Muscle of arm (tissue), 14 donors: ENCODE measurements at places on chromosomes 11 and 22.

DNA sequence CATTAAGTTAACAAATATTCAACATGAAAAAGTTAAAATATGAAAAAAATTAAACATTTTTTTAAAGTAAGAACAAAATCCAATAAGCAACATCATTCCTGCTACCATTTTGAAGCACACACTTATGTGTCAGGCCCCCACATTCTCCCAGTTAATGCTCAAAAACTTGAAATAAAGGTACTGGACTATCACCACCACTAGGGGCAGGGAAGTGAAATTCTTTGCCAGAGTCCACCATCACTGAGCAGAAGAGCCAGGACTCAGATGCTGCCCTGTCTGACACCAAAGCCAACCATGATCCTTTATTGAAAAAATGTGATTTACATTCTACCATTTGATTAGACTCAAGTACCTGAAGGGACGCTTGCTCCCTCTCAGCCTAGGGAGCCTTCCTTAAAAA lies 39.1 kb downstream of the PITPNB start:
- no peak for DNase-seq

DNA sequence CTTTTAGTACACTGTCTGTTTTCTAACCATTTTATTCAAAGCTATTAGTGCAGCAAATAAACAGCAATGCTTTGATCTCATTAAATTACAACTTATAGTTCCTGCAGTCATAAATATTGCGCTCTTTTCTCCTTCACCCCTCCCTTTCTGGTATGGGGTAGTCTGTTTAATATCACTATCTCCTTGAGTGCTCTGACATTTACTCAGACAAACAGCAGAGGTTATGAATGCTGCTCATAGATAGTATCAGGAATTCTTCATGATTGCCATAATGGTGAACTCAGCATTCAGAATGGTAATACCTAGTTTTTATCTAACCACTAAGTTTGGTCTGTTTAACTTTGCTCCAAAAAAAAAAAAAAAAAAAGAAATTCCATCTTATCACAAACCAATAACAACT lies 87.4 kb downstream of the EIF3M start:
- no peak for DNase-seq

GRCh38 chr22:36304429-36304828 lies 51.5 kb downstream of the APOL1 start:
- no peak for DNase-seq

DNA sequence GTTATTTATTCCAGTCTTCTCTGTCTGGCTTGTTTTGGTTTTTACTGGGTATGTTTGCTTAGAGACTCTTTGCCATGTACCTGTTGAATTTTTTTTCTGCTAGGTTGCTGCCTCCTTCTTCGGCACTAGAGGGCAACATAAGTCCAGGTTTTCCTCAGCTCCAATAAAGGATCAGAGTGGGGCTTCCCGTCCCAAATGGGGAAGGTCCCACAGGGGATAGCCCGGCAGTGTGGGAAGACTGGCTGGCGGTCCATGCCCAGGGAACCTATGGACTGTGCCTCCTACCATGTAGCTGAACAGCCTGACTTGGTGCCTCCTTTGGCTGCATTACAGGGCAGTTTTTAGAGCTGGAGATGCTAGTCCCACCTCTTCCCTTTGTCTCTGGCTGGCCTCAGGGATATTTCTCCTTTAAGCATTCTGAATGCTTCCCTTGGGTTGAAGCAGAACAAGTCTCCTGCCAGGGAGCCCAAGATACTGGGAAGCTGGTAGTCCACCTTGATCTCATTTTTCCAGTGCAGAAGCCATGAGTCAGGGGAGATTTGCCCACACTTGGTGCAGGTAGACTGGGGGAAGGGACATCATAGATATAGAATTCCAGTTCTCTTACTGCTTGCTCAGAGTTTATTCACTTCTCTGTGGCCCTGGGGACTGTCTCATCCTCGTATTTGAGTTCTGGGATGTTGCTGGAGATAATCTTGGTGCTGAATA lies 60.2 kb downstream of the BRD1 start:
- DNase-seq, result no peak

DNA sequence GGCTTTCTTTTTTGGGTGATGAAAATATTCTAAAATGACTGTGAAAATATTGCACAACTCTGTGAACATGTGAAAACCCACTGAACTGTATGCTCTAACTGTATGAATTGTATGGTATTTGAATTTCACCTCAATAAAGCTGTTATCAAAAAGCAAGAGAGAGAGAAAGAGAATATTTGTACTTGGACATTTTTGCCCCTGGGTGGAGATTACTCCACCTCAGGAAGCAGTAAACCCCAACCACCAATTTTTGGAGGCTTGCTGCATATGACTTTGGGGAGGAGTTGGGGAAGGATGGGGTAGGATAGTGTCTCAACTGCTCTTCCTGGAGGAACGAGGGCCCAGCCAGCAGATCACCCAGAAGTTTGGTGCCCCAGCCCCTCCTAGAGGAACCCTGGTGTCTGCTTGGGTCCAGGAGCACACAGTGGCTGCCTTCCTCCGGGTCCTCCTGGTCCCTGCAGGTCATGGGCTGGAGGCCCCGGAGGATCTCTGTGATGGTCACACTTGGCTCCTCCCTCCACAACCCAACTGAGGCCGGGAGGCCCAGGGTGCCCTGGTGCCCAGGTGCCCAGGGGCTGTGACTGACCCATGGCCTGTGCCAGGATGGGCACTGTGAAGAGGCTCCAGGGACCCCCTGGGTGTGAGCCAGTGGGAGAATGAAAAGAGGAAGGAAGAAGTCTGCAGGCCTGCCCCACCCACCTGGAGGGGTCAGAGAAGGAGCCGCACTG lies 15.3 kb upstream of the PICK1 start:
- no peak for DNase-seq

GRCh38 chr11:9823439-9823838 lies 159.6 kb downstream of the SWAP70 start:
- DNase-seq, result no peak

DNA sequence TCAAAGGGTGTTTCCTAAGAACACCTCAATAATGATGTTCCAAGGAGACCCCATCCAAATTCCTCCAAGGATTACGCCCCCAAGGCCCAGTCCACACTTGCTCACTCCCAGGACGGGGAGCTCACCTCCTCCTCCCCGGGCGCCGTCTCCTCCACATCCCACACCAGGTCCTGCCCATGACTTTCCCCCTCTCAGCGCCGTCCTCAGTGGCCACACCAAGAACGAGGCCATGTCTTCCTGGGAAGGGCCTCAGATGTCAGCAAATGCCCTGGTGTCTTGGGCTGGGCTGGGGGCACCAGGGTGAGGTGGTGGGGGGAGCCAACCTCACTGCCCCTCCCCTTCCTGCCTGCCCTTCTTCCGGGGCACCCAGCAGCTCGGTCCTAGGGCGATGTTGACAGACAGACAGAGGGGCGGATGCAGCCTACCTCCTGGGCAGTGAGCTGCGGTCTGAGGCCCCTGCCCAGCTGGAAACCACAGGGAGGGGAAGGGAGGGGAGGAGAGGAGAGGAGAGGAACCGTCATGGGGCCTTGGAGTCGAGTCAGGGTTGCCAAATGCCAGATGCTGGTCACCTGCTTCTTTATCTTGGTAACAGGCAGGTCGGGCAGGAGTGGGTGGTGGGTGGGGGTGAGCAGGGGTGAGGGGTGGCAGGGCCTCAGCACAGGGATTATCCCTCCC lies at the start of the genes C11orf21 and TSPAN32:
Gene C11orf21 (minus strand): TSS at position 288 of the 675 bp plus-strand sequence. CDS start 110 bp downstream, at position 178.
Gene TSPAN32 (plus strand): TSS at position 383 of the 675 bp plus-strand sequence. CDS start 137 bp downstream, at position 520.
- DNase-seq, result no peak

DNA sequence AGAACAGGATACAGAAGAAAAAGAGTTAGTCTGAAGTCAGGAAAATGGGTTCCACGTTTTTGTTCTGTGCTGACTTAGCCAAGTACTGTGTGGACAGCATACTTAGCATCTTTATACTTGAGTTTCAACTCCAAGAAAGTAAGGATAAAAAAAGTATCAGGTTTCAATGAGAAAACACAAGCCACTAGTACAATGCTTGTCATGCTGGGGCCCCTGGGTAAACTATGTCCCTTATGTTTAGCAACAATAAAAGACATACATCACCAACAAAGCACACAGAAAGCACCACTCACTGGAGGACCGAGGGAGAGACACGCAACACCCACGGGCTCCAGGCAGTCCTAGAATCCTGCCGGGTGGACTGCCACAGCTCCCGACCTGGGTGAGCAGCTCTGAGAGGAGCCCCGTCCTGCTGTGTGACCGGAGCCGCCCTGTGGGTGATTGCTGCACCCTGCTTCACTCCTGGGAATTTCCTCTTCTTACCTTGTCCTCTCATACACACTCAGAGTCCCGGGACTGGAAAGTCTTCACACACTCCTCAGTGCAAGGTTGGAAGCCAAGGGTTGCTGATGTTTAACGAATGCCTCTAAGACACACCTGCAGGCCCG lies 890.5 kb downstream of the BRD1 start:
- DNase-seq, result no peak

GRCh38 chr11:71397331-71397860 lies 50.8 kb downstream of the DHCR7 start:
- DNase-seq, result no peak

- no peak for DNase-seq
These were observed 2.5 kb upstream of the CAPRIN1 start for GRCh38 chr11:34049028-34049427.

DNA sequence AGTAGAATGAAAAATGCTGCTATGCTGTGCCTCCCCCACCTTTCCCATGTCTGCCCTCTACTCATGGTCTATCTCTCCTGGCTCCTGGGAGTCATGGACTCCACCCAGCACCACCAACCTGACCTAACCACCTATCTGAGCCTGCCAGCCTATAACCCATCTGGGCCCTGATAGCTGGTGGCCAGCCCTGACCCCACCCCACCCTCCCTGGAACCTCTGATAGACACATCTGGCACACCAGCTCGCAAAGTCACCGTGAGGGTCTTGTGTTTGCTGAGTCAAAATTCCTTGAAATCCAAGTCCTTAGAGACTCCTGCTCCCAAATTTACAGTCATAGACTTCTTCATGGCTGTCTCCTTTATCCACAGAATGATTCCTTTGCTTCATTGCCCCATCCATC lies 14.9 kb upstream of the HBE1 start:
- DNase-seq, result no peak

- no peak for DNase-seq
These were observed 13.6 kb downstream of the SCARF2 start for GRCh38 chr22:20423906-20424551.

- peak; percentile 7 for DNase-seq
These were observed 787 bp upstream of the RDX start for GRCh38 chr11:110297076-110297725.

GRCh38 chr11:45646275-45646927 lies 19.0 kb downstream of the CHST1 start:
- DNase-seq, result no peak

DNA sequence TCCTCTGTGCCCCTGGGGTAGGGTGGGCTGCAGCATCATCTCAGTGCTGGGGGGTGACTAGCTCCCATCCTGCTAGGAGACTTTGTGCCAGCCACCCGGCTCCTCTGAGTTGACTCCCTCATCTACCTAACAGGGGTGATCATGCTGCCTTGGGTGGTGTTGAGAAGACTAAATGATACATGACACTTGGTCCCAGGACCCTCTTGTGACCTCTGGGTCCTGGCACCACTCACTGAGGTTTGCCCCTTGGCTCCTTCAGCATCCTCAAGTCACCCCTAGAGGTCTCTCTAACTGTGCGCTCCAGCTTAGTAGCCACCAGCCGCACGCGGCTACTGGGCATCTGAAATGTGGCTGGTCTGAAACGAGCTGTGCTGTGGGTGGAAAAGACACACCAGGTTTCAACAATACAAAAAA lies 72.1 kb downstream of the LRRC32 start:
- no peak for DNase-seq

DNA sequence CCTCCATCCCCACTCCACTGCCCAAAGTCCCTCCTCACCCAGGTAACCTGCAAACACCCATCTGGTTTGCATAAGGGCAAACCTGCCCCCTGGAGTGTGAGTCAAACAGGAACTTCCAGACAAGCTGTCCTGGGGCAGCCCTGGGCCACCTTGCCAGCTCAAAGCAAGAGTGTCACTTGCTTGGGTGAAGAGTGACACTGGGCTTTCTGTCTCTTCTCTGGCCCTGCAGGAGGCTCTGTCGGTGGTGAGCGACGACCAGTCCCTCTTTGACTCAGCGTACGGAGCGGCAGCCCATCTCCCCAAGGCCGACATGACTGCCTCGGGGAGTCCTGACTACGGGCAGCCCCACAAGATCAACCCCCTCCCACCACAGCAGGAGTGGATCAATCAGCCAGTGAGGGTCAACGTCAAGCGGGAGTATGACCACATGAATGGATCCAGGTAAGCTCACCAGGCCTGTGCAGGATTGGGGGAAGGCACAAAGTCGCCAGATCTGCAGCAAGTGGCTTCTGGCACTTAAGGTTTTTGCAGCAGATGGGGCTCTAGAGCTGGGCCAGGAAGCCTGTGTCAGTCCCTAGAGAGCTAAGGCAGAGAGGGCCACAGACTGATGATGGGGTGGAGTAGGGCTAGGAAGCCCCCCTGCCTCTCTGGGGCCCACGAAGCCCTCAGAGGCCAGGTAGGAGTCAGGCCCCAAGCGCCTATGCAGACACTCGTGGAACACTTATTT lies 64.2 kb downstream of the FLI1 start:
- no peak for DNase-seq

- no peak for DNase-seq
These were observed 40.0 kb downstream of the APOL1 start for GRCh38 chr22:36292823-36293530.

GRCh38 chr11:130076778-130077481 lies 7.2 kb downstream of the APLP2 start:
- DNase-seq, result no peak

GRCh38 chr22:50250555-50251476 lies at the start of gene HDAC10:
Gene HDAC10 (minus strand): TSS chr22:50251265. CDS start chr22:50251032, 233 bp downstream.
- DNase-seq, result peak; percentile 68

- DNase-seq, result no peak
These were observed 20.6 kb downstream of the SLC5A1 start for GRCh38 chr22:32063701-32064100.

DNA sequence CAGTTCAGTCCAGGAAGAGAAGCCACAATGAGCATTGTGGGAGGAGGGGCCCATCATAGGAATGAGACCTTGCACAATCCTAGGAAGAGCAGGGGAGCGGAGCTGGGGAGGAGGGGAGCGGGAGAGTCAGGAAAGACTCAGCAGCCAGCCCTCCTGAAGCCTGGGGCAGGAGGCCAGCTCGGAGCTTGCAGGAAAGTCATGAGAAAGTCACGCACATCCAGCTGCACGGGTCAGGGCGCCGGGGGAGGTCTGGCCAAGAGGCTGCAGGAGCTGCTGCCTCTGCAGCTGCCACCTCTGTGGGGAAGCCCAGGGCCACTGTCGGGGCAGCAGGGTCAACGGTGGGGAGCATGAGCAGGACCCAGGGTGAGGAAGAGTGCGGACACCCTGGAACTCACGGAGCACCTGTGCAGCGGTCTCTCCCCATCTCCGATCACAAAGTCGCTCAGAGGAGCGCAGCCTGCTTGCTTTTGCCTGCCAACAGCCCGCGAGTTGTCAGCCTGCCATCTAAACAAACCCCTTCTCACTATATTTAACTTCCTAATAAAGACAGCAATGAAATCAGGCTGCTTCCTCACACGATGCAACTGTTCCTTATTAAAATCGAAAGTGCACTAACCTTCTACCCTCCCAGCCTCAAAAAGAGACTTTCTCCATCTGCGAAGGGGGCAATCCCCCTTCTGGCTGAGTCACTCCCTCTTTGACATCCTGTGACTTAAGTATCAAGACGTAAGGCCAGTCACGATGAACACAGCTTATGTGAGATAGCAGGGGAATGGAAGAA lies 52.9 kb upstream of the RTL6 start:
- DNase-seq, result peak; percentile 61
